G401 (cell line): ENCODE measurements at places on chromosomes 7 and 10.

DNA sequence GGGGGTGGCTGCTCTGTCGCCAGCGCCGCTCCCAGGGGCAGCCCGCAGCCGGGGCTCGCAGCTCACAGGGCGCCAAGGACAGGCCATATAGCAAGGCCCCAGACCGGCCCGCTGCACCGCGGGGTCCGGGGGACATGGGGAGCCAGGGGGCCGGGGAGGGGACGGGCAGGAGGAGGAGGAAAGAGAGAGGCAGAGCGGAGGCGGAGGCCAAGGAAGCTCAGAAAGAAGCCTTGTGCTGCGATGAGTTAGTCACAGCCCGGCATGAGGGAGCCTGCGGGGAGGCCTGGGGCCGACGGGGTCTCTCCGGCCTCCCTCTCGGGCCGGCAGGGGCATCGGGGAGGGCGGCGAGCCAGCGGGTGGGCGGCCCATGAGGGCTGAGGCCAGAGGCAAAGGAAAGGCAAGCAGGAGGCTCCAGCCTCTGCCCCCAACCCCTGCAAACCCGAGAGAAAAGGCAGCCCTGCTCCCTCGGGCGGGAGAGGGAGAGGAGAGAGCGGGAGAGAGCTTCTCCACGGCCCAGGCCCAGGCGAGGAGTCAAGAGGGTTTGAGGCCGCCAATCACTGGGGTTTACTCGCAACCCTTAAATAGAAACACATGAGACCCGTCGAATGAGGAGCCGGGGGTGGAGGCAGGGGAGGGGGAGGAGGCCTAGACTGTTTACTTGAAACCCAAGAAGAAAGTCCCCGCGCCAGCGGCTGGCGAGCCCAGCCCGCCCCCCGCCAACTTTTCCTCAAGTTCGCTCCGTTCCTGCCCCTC is 167.9 kb downstream of the NEURL1 start:
- peak; percentile 50 for DNase-seq

- DNase-seq: peak; percentile 93
Observed at GRCh38 chr10:124742413-124743190, 1.6 kb downstream of the FAM53B start.

DNA sequence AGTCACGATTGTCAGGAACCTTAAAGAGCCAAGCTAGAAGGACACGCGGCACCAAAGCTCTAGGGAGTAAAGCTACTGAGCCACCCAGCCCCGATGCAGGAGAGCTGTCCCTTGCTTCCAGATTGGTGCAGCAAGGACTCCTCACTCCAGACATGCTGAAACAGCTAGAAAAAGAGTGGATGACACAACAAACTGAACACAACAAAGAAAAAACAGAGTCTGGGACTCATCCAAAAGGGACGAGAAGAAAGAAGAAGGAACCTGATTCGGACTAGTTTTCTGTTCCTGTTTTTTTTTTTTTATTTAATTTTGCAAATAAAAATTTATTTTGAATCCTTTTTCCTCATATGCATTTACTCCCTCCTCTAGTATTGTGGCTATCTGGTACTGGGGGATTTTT is 11.4 kb upstream of the HKDC1 start:
- no peak for DNase-seq

DNA sequence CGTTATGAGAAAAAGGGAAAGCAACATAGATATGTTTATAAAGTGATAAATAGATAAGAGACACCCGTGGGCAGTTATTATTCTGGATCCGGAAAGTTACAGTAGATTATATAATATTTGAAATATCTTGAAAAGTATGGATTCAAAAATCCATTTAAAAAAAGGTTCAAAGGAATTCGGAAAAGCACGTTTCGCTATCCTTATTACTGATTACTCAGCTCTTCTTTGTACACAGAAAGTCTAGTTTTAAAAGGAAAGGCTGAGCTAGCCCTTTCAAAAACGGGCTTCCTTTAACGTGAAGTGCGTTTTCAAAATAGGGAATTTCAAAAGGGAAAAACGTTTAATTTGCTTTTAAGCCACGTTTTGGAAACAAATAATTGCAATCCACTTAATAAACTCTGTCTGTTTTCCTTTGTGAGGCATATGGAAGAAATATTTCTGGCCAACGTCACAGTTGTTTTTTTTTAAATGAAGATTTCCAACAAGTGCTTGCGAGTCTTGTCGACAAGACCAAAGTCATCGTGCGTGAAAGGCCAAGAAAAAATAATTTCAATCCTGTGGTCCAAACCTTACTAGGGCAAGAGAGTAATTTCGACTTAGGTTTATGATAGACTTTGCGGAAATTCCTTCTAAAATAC is 2.2 kb upstream of the SKIDA1 start:
- DNase-seq: peak; percentile 65

DNA sequence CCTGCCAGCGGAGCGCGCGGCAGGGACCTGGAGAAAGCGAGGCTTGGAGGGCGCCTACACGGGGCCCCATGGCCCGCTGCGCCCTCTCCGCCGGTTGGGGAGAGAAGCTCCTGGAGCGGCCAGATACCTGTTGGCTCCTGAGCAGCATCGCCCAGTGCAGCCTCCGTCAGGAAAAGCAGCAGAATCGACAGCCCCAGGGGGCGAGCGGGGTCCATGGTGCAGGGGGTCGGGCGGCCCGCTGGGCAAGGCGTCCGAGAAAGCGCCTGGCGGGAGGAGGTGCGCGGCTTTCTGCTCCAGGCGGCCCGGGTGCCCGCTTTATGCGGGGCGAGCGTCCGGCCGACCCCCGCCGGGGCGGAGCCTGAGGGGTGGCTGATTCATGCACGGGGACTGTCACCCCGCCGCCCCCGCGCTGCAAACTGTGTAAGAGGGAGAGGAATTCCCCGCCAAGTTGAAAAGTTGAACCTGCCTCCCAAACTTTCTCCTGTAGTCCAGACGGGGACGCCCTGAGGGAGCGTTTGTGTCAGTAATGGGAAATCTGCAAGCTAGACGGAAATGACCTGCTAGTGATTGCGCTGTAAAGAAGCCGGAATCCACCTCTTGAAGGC is at the start of gene TFPI2:
Gene TFPI2, minus strand, starts transcription at position 290 of the 605 bp plus-strand sequence. Its CDS starts 75 bp downstream, at position 215.
- no peak for DNase-seq

DNA sequence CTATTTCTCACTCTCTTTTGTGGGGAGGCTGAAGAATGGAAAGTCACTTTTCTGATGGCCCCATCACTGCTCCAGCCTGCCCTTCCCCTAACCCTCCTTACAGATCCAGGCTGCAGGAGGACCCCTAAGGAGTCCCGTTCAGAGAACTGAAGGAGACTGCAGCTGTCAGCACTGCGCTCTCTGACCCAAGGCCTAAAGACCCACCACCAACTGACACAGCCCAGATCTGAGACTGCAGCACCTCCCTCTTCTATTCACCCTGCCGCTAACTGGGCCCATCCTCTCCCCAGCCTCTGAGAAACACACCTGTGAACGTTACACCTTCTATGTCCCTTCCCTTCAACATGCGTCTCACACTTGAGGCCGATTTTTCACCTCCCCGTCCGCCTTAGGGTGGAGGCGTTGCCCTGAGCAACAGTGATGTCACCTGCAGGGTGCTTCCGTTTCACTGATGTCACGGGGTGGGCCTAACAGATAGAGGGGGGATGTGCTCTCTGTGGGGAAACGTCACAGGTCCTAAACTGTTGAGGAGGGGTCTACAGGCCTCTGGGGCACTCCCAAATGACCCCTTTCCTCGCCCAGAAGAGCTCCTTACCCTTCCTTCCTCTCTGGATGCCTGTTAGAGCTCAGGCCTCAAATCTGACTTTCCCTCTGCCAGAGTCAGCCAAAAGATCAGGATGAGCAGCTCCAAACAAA is 5.1 kb downstream of the ITPRIP start:
- DNase-seq: no peak

- DNase-seq: no peak
Observed at GRCh38 chr10:5589011-5589660, 64.4 kb downstream of the CALML3 start.

DNA sequence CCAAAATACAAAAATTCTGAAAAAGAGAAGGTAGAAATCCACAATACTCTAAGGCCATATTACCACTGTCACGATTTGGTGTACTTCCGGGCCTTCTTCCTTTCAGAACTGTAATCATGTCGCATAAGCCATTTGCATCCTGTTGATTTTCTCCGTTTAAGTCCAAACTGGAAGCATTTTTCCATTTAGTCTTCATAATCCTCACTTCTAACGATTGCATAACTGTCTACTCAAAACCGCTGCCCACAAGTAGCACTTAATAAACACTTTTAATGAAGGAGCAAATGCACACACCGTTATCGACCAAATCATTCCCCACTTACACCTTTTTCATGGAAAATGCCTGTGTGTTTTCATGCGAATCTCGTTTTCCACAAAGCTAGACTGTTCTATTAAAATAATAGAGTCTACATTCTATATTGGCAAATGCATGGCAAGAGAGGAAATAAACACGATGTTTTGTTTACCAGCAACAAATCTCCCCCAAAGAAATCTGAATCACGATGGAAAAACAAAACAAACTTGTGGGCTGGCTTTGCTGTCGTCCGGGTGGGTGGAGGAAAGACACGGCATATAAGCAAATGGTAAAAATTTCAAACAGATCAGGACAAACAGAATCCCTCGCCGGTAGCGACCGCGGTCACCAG is 1.0 kb downstream of the ATE1 start:
- DNase-seq: peak; percentile 54

GRCh38 chr10:13271552-13272163 is 28.2 kb downstream of the PHYH start:
- peak; percentile 23 for DNase-seq

- DNase-seq: no peak
Observed at GRCh38 chr10:14549496-14549895, 218.8 kb upstream of the FRMD4A start.
